Smooth muscle cell of bladder (primary cell): ENCODE measurements at places on chromosomes 1 and 21. TPM values are rescaled to one million over a fixed set of nuclear protein-coding genes. Genes with fewer than 3 reads are reported as not detected.

FAM177B gene
- 0.09 TPM in 1 of 2 replicates, not detected in the other for total RNA-seq

SLC44A3 gene
- total RNA-seq = 1.4 and 1.8 TPM in 2 replicates

SERINC2 gene
- 4.0 and 5.2 TPM in 2 replicates for total RNA-seq

LEFTY2 gene
- total RNA-seq = not detected in 2 replicates

KRTAP10-12 gene
- not detected in 2 replicates for total RNA-seq

SPRR2A gene
- not detected in 2 replicates for total RNA-seq

VANGL2 gene
- total RNA-seq = not detected in 2 replicates

HOOK1 gene
- under 0.01 TPM in 1 of 2 replicates, not detected in the other for total RNA-seq

TGFB2 gene
- total RNA-seq = 9.0 and 15.6 TPM in 2 replicates

TRPM2 gene
- total RNA-seq = under 0.01 TPM in 2 replicates

EPHA8 gene
- total RNA-seq = not detected in 2 replicates

TMCC2 gene
- total RNA-seq = 1.3 and 1.8 TPM in 2 replicates

ESRRG gene
- total RNA-seq = 0.09 TPM in 1 of 2 replicates, not detected in the other

CFHR2 gene
- not detected in 2 replicates for total RNA-seq

CFHR1 gene
- total RNA-seq = 1.8 TPM in 1 of 2 replicates, not detected in the other

OR2L2 gene
- total RNA-seq = under 0.01 TPM in 1 of 2 replicates, not detected in the other

LCK gene
- total RNA-seq = not detected in 2 replicates

C1QTNF12 gene
- 0.83 and 1.3 TPM in 2 replicates for total RNA-seq

AIM2 gene
- total RNA-seq = not detected in 2 replicates

OR2L8 gene
- not detected in 2 replicates for total RNA-seq

SMIM1 gene
- 2.0 and 2.6 TPM in 2 replicates for total RNA-seq

SMCP gene
- total RNA-seq = not detected in 2 replicates

PTPN7 gene
- total RNA-seq = not detected in 2 replicates

FNDC10 gene
- 0.43 and 0.92 TPM in 2 replicates for total RNA-seq

DPYD gene
- total RNA-seq = 66.0 and 85.5 TPM in 2 replicates

OPTC gene
- not detected in 2 replicates for total RNA-seq

BMP8B gene
- total RNA-seq = not detected in 2 replicates

MRPL55 gene
- total RNA-seq = 59.3 and 64.9 TPM in 2 replicates

NBPF4 gene
- not detected in 2 replicates for total RNA-seq
